CD4-positive, alpha-beta T cell treated with Interleukin-15 for 4 hours (primary cell): ENCODE measurements at places on chromosomes 3 and 15.

GRCh38 chr3:59056706-59057105 lies 6.9 kb upstream of the CFAP20DC start:
- no peak for DNase-seq

DNA sequence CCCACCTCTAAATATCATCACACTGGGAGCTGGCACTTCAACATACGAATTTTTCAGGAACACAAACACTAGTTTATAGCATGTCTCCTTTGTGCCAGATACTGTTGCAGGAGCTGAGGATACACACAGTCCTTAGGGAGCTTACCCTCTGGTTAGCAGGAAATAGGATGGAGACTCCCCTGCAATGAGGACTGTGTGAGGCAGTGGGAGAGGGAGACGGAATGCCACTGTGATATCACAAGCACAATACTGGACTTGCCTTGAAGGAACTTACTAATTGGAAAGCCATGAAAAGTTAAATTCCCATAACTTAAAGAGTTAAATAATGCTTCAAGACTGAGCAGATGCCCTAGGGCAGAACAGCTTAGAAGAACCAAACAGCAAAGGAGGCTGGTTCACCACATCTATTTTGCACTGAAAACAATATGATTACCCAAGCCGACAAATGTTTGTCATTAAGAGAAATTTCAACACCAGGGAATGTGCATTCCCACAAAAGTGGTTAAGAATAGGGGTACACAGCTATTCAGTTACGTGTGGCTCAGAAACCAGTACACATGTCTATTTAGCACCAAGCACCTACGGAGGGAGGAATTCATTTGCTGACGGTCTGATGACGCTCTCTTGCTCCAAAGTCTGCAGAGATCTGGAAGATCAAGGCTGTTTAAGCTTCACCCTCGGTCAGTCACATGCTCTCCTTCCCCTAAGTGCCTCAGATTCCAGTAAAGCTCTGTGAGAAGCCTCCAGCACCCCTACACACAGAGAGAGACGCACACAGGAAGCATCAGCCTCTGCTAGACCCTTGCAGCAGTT lies 5.2 kb downstream of the TBC1D2B start:
- no peak for DNase-seq

DNA sequence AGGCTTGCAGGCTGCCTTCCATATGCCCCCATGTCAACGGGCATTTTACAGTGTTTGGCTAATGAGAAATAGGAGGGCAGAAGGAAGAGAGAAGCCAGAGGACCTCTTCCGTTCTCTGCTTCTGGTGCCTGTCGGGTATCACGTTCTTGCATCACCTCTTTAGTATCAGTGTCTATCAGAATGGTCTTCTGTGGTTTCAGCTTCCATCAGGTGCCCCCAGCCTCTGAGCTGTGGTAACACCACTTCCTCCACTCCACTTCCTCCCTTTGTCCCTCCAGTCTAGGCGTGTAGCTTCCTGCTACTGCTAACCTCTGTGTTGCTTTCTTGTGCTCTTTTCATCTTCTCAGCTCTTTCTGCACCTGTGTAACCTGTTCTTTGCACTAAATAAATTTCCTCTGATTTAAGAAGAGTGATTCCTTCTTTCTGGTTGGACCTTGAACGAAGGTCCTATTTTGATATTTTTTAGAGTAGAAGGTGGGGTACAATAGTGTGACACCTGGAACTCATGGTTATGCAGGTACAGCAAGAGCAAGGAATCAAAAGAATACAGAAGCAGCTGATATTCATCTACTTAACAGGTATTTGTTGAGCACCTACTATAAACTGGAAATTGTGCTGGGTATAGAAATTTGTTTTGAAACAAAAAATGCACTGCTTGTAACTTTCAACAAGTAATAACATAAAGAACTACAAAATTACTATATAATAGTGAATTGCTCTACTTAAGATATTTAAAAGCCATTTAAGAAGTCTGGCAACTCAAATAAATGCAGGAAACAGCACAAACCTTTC lies 27.4 kb upstream of the FOXB1 start:
- peak; percentile 51 for DNase-seq

- DNase-seq, result no peak
Measured at GRCh38 chr15:37678124-37678523, 256.3 kb upstream of the TMCO5A start.

- DNase-seq, result no peak
Measured at GRCh38 chr3:147246906-147247305, 159.4 kb downstream of the ZIC4 start.
